ENCODE measurements at places on chromosomes 5 and 9.

DNA sequence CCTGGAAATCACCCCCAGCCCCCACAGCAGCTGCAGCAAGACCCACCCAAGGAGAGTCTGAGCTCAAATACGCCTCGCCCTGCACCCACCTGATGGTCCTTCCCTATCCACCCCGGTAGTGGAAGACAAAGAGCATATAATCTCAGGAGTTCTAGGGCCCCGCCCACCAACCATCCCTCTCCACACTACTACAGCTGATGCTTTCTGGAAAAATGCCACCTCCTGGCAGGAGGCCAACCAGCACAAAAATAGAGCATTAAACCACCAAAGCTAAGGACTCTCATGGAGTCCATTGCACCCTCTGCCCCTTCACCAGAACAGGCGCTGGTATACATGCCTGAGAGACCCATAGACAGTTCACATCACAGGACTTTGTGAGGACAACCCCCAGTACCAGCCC, 22.5 kb upstream of the NIPSNAP3A start:
- no peak for DNase-seq

GRCh38 chr5:39755986-39756385, 331.2 kb upstream of the DAB2 start:
- no peak for DNase-seq

DNA sequence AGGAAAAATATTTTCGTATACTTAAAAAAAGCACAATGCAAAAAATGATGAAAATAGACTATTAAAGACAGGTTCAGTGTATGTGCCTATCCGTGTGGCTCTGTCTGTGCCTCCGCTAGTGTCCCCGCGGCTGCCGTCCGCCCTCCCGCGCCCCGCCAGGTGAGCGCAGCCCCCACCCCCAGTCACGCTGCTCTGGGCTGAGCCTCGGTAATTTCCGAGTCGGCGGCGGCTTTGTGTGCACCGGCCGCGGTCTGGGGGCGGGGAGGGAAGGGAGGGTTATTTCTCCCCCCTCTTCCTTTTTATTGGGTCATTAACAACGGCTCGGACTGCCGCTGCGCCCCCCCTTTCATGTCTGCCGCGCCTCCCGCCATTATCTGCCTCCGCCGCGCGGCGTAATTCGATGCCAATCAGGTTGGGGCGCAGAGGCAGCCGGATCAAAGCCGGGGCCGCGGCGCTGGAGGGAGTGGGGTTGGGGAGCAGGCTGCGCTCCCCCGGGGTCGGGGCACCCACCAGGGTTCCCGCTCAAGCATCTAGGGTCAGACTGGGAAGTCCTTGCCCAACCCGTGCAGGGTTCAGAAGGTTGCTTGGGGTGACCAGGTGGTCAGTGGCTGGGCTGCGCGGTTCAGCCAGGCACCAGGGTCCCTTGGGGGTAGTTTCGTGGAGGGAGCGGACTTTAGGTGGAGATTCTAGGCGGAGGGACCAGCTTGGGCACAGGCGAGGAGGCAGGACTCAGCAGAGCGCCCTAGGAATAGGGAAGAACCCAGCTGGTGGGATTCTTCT, 39.5 kb upstream of the PSD2 start:
- no peak for DNase-seq

GRCh38 chr5:69006030-69006429, 87.8 kb upstream of the SLC30A5 start:
- no peak for DNase-seq

DNA sequence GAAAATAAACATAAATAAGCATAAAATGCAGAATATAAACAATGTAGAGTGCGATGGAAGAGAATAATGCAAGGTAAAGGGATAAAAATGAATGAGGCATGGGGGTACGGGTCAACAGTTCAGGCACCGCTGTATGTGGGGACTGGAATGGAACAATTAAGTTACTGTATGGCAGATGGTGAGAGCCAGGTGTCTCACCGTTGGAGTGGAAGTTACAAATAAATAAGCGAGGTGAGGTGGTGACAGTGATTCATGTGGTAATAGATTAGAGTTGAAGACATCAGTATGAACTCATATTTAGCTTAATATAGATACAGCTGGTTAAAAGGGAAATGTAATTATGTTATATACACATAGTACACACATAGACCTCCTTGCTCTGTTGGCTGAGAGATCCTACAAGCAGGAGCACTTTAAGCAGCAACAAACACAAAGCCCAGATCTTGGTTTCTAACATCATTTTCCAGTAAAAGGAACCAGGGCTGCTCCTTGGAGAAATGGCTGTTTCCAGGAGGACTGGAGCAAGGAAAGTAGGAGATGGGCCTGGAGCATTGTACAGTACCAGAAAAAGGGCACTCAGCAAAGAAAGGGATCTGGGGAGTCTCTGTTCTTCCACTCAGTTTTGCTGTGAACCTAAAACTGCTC, 2.4 kb upstream of the OMD start:
- no peak for DNase-seq

DNA sequence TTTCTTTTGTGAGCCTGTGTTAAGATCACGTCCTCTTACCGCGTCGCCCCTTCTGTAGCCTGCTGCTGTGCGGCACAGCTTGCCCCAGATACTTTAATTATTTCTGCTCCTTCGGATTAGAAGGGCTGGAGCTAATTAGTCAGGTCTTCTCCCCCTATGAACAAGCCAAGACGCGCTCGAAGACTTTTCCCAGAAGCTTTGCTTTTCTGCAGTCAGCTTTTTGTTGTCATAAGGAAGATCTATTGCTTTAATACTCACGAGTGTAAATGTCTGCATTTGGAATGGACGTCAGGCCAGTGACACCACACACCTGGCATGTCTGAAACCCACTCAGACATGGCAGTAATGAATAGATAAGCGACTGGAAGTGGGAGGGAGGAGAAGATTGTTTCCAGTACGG, 37.0 kb downstream of the PRUNE2 start:
- DNase-seq: no peak

DNA sequence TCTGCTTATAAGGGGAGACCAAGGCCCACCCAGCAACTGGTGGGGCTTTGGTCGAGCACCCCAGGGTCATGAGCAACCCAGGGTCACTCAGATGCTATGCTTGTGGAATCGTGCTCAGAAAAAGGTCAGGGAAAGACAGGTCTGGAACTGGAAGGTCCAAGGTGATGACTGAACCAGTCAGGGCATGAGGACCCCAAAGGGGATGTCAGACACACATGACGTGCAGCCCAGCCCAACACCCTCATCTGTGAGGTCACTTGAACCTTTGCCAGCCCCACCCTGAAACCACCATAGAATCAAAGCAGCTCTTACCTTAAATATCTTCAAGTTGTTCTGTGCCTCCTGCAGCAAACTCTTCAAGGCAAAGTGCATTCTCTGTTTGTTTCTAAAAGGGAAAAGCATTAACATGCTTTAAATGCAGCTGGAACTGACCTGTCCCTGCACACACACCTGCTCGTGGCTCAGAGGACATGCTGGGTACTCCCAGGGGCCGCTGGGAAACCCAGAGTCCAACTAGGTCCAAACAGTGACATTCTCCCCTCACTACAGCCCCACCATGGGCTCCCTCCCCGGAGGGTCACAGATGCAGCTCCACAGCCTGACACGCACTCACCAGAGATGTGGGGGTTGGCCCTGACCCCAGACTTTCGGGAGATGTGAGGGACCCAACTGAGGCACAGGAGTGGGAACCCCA, 29.4 kb downstream of the IPPK start:
- DNase-seq: no peak

GRCh38 chr5:136190904-136191303, 2.1 kb downstream of the SMIM32 start:
- DNase-seq: no peak

GRCh38 chr9:18543406-18544192, 69.6 kb downstream of the ADAMTSL1 start:
- DNase-seq: no peak

DNA sequence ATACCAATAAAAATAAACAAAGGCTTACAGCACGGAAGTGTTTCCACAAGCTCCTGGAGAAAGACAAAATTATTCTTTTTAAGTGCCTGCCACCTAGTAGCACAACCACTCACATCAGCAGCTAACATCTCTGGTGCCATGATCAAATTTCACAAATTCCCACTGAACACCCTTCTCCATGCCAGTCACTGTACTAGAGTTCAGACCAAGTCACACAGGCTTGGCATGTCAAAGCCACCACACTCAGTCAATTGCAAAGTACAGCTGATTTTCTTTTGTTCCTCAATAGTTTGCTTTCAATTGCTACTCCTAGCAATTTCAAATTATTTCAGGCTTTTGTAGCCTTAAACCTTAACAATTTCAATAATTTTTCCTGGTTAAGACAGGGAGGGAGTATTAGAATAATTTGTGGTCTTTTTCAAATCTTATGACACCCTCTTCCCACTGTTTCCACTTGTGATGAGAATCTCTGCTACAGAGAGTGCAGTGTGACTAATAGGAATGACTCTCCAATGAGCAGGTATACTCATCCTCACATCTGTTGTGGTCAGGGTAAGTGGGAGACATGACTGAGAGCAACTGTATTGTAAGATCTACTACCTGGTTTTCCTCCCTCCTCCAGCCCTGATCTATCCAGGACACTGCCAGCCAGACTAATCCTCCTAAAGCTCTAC, 46.2 kb downstream of the RNF145 start:
- DNase-seq: no peak
